ENCODE measurements at places on chromosomes 16 and 17. TPM values are rescaled to one million over a fixed set of nuclear protein-coding genes. Genes with fewer than 3 reads are reported as not detected.

SEPTIN1 gene
- 3.3 TPM for polyA plus RNA-seq

KRTAP3-1 gene
- not detected for polyA plus RNA-seq

CHST4 gene
- not detected for polyA plus RNA-seq

KRT39 gene
- polyA plus RNA-seq: 7.2 TPM
